ENCODE measurements at places on chromosomes 3 and 15. TPM values are rescaled to one million over a fixed set of nuclear protein-coding genes. Genes with fewer than 3 reads are reported as not detected.

GRCh38 chr3:114310695-114311094 lies 16.9 kb downstream of the TIGIT start:
- H3K27me3 ChIP-seq = peaks cover 3% of the 10 kb centered on the region
- DNase-seq = no peak
- H3K4me1 ChIP-seq = no peaks in the 10 kb centered on the region
- H3K27ac ChIP-seq = no peak overlapping the region
- H3K36me3 ChIP-seq = no peaks in the 10 kb centered on the region
- H3K4me3 ChIP-seq = no peak overlapping the region

DNA sequence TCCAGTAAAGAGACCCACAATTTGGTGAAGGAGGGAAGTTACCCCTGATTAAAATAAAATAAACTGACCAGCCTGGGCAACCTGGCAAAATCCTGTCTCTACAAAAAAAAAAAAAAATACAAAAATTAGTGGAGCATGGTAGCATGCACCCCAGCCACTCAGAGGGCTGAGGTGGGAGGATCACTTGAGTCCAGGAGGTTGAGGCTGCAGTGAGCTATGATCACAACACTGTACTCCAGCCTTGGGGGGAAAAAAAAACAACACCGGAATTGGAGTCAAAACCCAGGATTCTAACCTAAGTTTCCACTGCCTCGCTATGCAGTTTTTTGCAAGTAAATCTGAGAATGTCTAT lies 22.5 kb downstream of the DCAF1 start:
- H3K36me3 ChIP-seq = peaks cover 10% of the 10 kb centered on the region
- H3K4me1 ChIP-seq = no peaks in the 10 kb centered on the region
- no peak overlapping the region for H3K4me3 ChIP-seq
- no peak overlapping the region for H3K27ac ChIP-seq
- DNase-seq = no peak
- no peaks in the 10 kb centered on the region for H3K27me3 ChIP-seq

DNA sequence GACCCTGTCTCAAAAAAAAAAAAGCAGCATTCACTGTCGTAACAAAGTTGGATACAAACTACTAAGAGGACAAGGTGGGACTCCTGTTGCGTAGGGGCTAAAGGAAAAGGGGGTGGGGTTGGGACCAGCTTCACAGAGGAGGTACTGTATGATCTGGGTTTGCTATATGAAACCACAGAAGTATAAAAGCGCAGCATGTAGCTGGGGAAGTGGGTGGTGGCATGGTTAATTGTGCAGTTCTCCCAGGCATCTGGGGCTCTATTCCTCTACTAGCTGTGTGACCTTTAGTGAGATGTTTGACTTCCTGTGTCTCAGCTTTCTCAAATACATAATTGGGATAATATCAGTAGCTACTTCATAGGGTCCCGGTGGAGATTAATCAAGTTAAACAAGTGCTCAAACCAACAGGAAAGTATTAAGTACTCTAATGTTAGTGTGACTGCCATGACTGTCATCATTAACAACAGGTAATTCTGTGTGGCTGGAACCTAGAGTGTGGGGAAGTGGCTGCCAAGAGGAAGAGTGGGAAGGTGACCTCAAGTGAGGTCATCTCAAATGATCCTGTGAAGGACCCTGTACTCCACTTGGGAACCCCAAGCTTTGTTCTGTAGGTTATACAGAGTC lies 11.5 kb downstream of the PARP16 start:
- peak overlapping the region; percentile 15 for H3K27ac ChIP-seq
- no peaks in the 10 kb centered on the region for H3K36me3 ChIP-seq
- no peak for DNase-seq

GRCh38 chr3:180684807-180685206 lies 5.5 kb upstream of the CCDC39 start:
- DNase-seq = no peak
- H3K4me3 ChIP-seq = no peak overlapping the region
- H3K27me3 ChIP-seq = peaks cover 9% of the 10 kb centered on the region
- no peak overlapping the region for H3K27ac ChIP-seq
- H3K36me3 ChIP-seq = no peaks in the 10 kb centered on the region
- H3K4me1 ChIP-seq = no peaks in the 10 kb centered on the region

The B3GNT5 gene
- not detected for total RNA-seq

GRCh38 chr3:10383850-10384248 lies 62.9 kb upstream of the SEC13 start:
- H3K4me1 ChIP-seq = peaks cover 8% of the 10 kb centered on the region
- peaks cover 30% of the 10 kb centered on the region for H3K27me3 ChIP-seq
- H3K4me3 ChIP-seq = no peak overlapping the region
- DNase-seq = no peak
- H3K27ac ChIP-seq = no peak overlapping the region
- H3K36me3 ChIP-seq = peaks cover 7% of the 10 kb centered on the region

DNA sequence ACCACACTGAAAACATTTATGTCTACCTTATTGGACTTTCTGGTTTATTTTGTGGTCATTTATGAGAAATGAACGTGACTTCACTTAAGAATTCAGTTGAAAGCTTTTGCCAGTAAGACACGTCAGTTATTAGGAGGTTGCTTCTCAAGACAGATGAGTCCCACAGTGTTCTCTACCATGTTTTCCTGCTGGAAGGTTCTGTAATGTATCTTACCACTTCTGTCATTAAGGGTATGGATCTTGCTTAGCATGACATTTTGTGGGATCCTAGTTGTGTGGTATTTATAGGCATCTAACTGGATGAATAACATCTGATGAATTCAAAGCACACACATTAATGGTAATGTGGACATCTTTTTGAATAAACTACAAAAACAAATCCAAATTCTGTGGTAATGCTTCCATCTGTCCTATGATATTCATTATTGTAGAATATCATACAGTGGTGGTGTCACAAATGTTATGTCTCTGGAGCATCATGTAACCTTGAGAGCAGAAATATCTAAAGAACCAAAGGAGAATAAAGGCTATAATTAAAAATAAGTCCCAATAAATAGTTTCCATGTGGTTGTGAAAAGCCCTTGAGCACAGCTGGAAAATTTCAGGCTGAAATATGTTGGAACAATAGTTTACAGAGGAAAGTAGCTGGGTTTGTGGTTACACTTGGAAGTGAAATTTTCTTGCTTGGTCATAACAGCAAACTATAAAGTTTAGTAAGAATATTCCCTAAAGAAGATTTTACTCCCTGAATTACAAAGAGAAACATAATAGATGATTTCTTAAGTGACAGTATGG lies 61.5 kb downstream of the C3orf38 start:
- no peak overlapping the region for H3K27ac ChIP-seq
- no peaks in the 10 kb centered on the region for H3K4me1 ChIP-seq

The KCNMB3 gene
- total RNA-seq = 0.60 TPM

DNA sequence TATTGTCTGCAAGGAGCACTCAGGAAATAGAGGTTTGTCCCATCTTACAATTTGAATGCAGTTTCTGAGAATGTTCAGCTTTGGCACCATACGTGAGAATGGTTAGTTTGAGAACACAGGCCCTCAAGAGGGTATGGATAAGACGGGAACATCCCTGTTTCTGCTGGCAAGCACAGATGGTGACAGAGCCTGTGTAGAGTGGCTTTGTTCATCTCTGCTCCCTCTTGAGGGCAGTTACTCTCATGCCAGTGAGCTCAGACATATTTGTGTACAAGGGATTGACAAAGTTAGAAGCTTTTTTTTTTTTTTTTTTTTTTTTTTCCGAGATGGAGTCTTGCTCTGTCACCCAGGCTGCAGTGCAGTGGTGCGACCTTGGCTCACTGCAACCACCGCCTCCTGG lies 71.5 kb upstream of the FILIP1L start:
- peaks cover 18% of the 10 kb centered on the region for H3K4me1 ChIP-seq
- H3K4me3 ChIP-seq = no peak overlapping the region
- DNase-seq = peak; percentile 7
- peaks cover 1% of the 10 kb centered on the region for H3K36me3 ChIP-seq
- H3K27me3 ChIP-seq = no peaks in the 10 kb centered on the region

DNA sequence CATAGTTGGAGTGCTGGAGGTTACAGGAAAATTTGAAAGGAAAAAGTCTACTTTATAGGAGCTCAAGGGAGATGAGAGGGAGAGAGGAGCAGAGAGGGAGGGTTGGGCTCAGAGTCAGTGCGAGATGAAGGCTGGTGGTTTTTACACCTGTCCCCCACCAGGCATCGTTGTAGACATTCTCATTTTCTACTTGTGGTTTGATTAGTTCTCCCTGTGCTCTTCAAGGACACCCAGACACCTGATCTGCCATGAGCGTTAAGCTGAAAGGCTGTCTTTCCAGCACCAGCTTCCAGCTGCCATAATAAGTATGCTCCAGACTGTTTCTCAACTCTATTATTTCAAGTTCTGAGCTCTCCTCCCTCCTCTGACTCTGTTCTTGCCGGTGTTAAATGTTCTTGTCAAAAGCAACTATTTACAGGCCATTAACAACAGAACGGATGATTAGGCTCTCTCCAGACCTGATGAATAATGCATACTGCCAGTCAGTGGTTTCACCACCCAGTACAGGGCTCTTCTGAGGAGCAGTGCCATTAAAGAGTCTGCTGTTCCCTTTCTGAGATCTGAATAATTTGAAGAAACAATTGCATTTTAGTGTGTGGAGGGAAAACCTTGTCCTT lies 514.6 kb upstream of the MCTP2 start:
- H3K4me1 ChIP-seq = peaks cover 26% of the 10 kb centered on the region
- peaks cover 1% of the 10 kb centered on the region for H3K27me3 ChIP-seq
- H3K36me3 ChIP-seq = no peaks in the 10 kb centered on the region

The ZMYND10 gene
- total RNA-seq = 0.29 TPM

DNA sequence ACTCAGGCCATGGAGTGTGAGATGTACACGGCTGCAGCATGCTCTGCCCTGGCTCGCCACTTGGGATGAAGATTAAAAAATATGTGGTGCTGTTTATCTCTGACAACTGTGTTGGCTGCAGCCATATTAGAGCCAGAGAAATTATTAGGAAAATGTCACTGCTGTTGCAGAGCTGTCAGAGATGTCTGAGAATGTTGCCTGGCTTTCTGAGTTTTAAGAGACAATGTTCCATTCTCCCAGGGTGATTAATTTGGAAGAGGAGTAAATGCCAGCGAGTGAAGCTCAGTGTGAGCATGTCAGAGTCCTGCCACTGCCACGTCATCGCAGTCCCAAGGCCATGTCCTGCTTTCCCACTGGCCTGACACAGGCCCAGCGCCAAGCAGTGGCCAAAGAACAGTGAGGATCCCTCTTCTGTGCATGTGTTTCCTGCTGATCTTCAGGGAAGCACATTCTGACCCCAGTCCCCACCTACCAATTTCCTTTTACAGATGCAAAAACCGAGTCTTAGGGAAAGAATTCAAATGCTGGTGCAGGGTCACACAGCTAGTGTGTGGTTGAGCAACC lies 370.9 kb downstream of the GABRG3 start:
- H3K4me1 ChIP-seq = no peaks in the 10 kb centered on the region
- no peak overlapping the region for H3K27ac ChIP-seq
- H3K27me3 ChIP-seq = no peaks in the 10 kb centered on the region
- H3K36me3 ChIP-seq = no peaks in the 10 kb centered on the region
- no peak overlapping the region for H3K4me3 ChIP-seq
- no peak for DNase-seq

GRCh38 chr3:104347291-104347690 lies 1019.4 kb upstream of the ALCAM start:
- DNase-seq = no peak
- H3K4me1 ChIP-seq = peaks cover 9% of the 10 kb centered on the region
- no peaks in the 10 kb centered on the region for H3K36me3 ChIP-seq
- H3K4me3 ChIP-seq = no peak overlapping the region

GRCh38 chr3:105083945-105084344 lies 282.8 kb upstream of the ALCAM start:
- H3K27me3 ChIP-seq = peaks cover 2% of the 10 kb centered on the region
- H3K4me3 ChIP-seq = no peak overlapping the region
- no peak overlapping the region for H3K27ac ChIP-seq
- DNase-seq = no peak

DNA sequence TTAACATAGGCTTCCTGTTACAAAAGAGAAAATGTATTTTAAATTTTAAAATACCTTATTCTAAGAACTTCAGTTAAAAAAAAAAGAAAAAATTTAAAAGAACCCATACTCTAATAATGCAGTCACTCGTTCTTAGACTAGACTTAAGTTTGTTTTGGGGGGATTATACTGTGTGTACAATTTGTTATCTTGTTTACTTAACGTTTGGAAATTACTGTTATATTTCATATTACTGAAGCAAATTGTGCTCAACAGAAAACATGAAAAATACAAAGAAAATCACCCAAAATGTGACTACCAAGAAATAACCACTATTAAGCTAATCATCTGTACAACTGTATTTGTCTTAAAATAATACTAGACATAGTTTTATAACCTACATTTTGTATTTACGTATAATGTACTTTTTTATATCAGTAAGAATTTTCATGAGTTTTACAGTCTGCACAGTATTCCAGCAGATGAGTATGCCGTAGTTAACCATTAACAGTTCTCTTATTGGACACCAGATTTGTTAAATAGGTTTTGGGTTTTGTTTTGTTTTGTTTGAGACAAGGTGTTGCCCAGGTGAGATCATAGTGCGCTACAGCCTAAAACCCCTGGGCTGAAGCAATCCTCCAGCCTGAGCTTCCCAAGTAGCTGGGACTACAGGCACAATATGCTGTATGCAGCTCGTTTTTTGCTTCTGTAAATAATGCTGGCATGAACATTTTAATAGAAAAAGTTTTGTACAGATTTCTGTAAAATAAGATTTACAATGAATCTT lies 88.8 kb upstream of the CHD2 start:
- peak overlapping the region; percentile 85 for H3K4me3 ChIP-seq
- peaks cover 48% of the 10 kb centered on the region for H3K4me1 ChIP-seq
- H3K27ac ChIP-seq = peak overlapping the region; percentile 97
- peaks cover 6% of the 10 kb centered on the region for H3K36me3 ChIP-seq
- H3K27me3 ChIP-seq = no peaks in the 10 kb centered on the region
- no peak for DNase-seq

GRCh38 chr3:46017720-46018119 lies 9.6 kb downstream of the XCR1 start:
- H3K27ac ChIP-seq = no peak overlapping the region
- no peaks in the 10 kb centered on the region for H3K4me1 ChIP-seq
- peaks cover 31% of the 10 kb centered on the region for H3K27me3 ChIP-seq
- H3K4me3 ChIP-seq = no peak overlapping the region
- DNase-seq = no peak

- no peak for DNase-seq
- H3K27ac ChIP-seq = no peak overlapping the region
- H3K36me3 ChIP-seq = no peaks in the 10 kb centered on the region
- no peaks in the 10 kb centered on the region for H3K4me1 ChIP-seq
- no peak overlapping the region for H3K4me3 ChIP-seq
Observed at GRCh38 chr3:142817897-142818296, 71.0 kb downstream of the PCOLCE2 start.

Data from HFFc6 (cell line).